ENCODE measurements at places on chromosomes 2 and 18.

GRCh38 chr2:86426271-86426670 is 14.9 kb upstream of the KDM3A start:
- DNase-seq = no peak

- no peak for DNase-seq
Observed at GRCh38 chr2:235694721-235695601, 201.1 kb downstream of the AGAP1 start.

- DNase-seq = no peak
Observed at GRCh38 chr2:33111002-33111446, 164.3 kb downstream of the LTBP1 start.

DNA sequence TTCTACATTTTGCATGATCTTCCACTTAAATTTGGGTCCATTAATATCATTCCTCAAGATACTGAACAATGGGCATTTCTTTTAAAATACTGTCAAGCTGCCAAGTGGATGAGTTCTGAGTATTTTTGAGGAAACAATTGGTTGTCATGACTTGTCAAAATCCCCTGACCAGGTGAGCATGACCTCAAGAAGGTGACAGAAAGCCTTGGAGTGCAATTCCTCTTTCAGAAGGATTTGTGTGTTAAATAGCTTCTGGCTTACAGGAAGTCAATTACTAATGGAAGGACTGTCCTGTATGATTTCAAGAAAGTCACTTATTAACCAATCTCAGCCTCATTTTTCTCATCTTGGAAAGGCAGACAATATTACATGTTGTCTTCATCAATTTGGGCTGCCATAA is 460.6 kb downstream of the TSN start:
- DNase-seq = no peak

DNA sequence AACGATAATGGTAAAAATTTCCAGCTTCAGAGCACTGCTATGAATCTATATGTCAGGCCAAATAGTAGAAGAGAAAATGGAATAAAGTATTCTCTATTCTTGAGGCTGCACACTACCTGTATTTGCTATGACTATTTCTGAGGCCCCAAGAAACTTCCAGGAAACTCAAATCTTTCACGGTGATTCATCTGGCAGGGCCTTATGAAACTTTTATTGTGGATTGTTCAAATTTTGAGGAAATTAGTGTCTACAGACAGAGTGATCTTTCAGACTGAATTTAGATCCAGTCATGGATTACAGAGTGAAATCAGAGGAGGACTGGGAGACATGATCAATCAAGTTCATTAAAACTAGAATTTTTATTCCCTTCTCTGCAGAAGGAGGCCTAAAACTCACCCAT is 4.1 kb upstream of the VSNL1 start:
- DNase-seq = no peak

GRCh38 chr18:9416563-9417072 is 58.7 kb upstream of the RALBP1 start:
- no peak for DNase-seq

DNA sequence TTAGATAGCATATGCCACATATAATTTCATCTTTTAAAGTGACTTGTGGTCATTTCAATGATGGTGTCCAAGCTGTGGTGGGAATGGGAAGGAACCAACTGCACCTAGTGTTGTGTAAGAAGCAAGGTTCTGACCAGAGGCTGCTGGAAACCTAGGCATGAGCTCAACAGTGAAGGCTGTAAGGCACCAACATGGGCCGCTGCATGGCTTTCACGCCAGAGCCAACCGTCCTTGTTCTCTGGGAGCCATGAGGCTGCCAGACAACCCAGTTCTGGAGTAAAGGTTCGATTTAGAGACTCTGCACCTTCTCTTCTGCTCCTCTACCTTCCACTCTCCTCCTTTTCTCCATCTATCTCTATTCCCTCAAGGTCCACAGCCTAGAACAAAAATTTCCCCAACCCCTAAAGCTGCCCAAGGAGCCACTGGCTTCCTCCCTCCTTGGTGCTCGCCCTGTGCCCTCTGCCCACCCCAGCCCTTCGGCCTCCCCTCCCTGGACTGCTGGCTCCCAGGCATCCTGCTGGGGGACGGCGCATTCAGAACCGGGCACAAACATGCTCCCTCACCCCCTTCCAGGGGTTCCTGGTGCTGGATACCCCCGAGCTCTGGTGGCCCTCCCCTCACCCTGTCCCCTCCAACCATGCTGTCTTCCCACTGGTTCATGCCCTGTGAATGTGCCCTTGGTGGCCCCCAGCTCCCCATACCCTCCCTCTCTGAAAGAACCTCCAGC is 305.1 kb downstream of the CELF4 start:
- DNase-seq = no peak

- no peak for DNase-seq
Observed at GRCh38 chr2:164252568-164253287, 368.6 kb downstream of the GRB14 start.

GRCh38 chr2:20669562-20670314 is 2.8 kb downstream of the GDF7 start:
- DNase-seq = no peak

Measured in CD4-positive, alpha-beta T cell treated with Interleukin-2 at 100 ng/mL for 4 hours (primary cell).